ENCODE measurements at places on chromosomes 7 and 10. TPM values are rescaled to one million over a fixed set of nuclear protein-coding genes. Genes with fewer than 3 reads are reported as not detected.
A peak's percentile ranks its signal among the peaks of the same experiment; 100 is the strongest.

The C10orf67 gene
- total RNA-seq: 0.39 TPM

The TSPAN13 gene
- total RNA-seq: 8.8 TPM

The ST7 gene
- total RNA-seq: 10.8 TPM

The SPDYE1 gene
- total RNA-seq: not detected

The GCK gene
- total RNA-seq: not detected

The SEMA3D gene
- 4.7 TPM for total RNA-seq

- DNase-seq: no peak
These were observed 102.6 kb upstream of the NRBF2 start for GRCh38 chr10:63030536-63030935.

- no peak for DNase-seq
These were observed 180.8 kb downstream of the CCDC71L start for GRCh38 chr7:106480161-106480579.

- no peak for DNase-seq
These were observed 40.4 kb downstream of the CREB5 start for GRCh38 chr7:28452681-28453080.

- no peak for DNase-seq
These were observed 102.4 kb upstream of the SVIL start for GRCh38 chr10:29737074-29737593.

- no peak for DNase-seq
These were observed 36.1 kb downstream of the LRRN3 start for GRCh38 chr7:111126987-111127386.

DNA sequence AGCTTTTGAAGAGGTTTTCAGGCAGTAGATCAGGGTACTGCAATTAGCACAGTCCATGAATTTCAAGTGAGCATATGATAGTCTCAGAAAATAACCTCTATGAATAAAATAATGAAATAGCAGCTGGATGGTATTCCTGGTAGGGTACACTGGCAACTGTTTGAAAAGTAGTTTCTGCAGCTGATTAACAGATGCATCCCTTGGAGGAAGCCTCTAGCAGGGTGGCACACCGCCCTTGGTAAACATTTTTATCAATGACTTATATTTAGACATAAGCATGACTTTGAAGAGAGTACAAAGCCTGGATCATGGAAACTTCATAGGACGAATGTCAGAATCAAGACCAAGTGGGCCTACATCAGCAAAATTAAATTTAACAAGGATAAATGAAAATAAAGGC lies 26.8 kb downstream of the WNT16 start:
- no peak for DNase-seq

DNA sequence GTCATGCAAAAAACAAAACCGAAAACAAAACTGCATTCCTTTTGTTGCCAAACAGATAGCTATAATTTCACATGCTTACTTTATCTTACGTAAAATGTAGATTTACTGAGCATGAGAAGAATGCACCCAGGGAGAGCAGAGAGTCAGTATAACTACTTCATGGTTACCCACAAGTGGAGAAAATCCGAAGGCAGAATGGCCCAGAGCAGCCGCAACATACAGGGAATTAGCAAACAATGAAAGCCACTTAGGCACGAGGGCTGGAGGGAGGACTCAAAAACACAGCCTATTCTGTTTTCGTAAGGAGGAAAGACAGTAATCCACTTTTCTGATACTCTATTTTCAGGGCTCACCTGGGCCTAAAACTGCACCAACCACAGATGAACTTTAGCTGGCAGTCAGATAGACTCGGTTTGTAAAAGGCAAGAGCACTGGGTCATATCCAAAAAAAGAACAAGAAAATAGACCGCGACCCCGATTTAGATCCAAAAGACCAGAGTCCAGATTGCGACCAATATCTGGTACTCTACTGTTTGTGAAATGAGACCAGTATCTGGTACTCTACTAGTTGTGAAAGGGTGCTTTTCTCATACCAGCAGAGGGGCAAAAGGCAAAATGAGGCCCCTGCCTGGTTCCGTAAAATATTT lies 1.3 kb downstream of the ITPRIP start:
- DNase-seq: no peak

- DNase-seq: no peak
These were observed 109.6 kb upstream of the IMMP2L start for GRCh38 chr7:111671927-111672326.

GRCh38 chr7:77413128-77413527 lies 3.0 kb downstream of the GSAP start:
- DNase-seq: peak; percentile 54

- DNase-seq: peak; percentile 17
These were observed 7.0 kb upstream of the PTPRE start for GRCh38 chr10:127899766-127900387.

- DNase-seq: no peak
These were observed 138.3 kb downstream of the EXOC4 start for GRCh38 chr7:133391206-133391605.

DNA sequence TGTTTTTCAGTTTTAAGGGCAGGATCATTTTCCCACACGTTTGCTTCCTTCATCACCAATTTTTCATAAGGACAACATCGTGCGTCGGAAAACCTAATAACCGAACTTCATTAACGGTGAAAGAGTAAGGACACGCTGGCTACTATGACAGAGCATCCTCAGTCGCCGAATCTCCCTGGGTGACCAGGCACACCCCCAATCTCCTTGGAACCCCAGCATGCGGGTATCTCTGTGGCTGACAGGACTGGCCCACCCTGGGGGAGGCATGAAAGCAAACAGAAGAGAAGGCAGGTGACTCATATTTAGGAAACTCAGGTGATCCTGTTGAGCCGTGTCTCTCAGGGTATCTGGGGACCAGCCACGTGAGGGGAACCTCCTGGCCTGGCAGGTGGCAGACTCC lies 134.2 kb downstream of the DIP2C start:
- DNase-seq: no peak

DNA sequence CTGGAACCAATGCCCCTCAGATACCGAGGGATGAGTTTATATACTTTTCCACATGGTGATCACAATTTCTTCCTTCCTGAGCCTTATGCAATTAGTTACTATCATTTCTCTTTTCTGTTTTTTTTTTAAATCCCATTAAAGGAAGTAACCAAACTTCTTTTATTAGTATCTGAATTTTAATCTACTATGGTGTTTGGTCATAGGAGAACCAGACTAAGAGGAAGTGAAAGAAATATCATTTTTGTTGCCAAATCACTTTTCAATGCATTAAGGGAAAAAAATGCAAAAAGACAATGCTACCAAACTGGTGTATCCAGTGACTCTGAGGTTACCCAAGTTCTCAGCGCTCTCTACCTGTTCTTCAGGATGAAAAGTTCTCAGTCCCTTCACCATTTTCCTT lies 167.7 kb downstream of the NXPH1 start:
- DNase-seq: no peak

DNA sequence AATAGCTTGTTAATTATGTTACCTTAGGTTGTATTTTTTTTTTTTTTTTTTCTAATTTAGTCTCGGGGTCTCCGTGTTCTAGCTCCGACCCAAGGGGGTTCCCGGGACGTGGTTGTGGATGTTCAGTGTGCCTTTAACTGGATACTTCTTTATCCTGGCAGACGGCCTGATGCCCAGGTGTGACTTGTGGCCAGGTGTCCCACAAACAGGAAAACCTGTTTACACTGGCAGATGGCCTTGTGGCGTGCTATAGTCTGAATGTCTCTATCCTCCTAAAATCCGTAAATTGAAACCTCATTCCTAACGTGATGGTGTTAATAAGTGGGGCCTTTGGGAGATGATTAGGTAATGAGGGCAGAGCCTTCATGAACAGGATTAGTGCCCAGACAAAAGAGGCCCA lies 546.4 kb upstream of the C7orf33 start:
- no peak for DNase-seq

DNA sequence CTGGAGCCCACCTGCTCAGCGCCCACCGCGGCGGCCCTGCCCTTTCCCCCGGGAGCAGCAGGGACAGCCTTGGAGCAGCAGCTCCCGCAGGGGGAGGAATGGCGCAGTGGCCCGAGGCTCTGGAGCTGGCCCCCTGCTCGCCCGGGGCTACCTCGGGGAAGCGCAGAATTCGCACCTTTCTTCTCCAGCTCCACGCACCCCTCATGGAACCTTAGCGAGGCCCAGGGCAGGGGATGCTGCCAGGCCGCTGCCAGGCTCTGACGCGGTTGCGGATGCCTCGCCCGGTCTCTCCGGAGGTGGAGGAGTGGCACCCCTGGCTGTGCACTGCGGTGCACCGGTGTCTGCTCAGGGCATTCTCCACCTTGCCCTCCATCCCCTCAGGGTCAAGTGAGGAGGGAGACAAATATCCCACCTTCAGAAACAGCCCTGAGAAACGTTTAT lies 84.9 kb upstream of the MKI67 start:
- DNase-seq: no peak

- no peak for DNase-seq
These were observed 271.7 kb downstream of the TRIL start for GRCh38 chr7:28686418-28686800.

DNA sequence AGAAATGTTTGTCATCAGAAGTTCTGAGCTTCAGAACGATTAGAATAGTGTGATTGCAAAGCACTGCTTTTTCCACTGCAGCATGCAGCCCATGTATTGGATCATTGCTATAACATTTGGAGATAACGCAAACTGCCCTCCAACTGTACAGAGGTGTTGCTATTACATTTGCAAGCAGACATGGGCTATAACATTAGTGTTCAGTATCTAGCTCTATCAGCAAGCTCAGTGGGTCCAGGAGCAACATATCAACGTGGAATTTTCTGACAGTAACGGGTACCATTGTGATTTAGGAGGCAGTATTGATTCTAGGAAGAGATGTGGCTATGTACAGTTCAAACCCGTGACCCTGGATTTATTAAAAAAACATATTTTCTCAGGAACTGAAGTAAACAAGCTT lies 75.8 kb downstream of the AGMO start:
- DNase-seq: no peak

GRCh38 chr7:88217675-88218428 lies 2.0 kb downstream of the SRI start:
- no peak for DNase-seq

DNA sequence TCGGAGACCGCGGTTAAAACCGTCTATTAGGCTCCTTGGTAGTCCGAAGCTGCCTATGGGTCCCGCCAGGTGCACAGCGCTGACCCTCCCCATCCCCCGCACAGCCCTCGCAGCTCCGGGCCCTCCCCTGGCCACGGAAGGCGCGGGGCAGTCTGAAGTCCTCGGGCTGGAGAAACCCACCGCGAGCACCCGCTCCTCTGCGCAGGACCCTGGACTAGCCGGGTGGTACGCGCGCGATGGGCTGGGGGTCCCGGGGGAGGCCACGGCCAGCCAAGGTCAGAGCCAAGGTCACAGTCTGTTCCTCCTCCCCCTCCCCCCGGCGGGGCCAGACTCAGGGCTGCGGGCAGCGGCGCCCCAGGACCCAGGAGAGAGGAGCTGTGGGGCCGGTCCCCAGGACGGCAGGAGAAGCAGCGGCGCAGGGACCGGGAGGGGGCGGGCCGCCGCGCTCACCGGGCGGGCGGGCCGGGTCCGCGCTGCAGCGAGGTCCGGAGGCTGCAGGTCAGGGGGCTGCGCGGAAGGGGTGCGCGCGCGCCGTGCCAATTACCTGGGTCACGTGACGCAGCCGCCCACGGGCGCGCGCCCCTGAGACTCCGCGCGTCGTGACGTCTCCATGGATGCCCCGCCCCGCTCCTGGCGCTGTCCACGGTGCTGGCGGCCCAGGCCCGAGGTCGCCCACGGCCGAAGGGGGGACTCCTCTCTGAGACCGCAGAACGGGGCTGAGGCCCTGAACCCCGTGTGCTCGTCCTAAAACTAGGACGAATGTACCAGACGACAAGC lies at the start of gene OGDHL:
TSS of gene OGDHL (minus strand) at position 535 of the 777 bp plus-strand sequence. CDS start 3,731 bp downstream, outside the sequence.
- DNase-seq: peak; percentile 80

DNA sequence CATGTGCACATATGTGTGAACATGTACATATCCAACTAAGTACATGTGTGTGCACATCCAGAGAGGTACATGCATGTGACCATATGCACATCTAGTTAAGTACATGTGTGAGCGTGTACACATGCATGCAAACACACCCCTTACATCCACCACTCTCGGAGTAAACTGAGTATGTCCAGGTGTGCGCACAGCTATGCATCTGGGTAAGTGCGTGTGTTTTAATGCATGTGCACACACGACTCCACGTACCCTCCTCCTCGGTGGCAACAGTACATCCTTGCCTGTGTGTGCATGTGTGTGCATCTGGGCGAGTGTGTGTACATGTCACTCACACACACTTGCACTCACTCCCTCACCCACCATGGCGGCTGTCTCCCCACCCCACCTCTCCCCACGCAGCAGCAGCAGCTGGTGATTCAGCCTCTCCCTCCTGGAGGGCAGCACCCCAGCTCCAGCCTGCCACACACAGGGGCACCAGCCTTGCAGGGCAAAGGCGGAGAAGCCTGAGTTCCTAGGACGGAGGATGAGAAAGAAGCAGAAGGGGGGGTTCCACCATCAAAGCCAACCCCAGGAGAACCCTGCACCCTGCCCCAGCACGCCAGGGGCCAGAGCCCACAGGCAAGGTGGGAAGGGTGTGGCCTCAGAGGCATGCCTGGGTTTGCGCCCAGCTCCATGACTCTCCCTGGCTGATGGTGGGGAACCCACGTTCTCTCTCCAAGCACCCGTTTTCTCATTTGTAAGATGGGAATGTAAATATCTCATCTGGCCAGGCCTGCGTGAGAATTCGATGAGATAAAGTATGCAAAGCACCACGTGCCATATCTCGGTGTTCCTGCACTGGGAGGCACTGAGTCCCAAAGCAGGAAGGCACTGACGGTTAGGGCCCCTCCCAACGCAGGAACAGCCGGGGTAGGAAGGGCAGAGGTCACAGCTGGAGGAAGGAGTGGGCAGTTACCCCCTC lies 27.7 kb upstream of the DNAAF5 start:
- DNase-seq: no peak

DNA sequence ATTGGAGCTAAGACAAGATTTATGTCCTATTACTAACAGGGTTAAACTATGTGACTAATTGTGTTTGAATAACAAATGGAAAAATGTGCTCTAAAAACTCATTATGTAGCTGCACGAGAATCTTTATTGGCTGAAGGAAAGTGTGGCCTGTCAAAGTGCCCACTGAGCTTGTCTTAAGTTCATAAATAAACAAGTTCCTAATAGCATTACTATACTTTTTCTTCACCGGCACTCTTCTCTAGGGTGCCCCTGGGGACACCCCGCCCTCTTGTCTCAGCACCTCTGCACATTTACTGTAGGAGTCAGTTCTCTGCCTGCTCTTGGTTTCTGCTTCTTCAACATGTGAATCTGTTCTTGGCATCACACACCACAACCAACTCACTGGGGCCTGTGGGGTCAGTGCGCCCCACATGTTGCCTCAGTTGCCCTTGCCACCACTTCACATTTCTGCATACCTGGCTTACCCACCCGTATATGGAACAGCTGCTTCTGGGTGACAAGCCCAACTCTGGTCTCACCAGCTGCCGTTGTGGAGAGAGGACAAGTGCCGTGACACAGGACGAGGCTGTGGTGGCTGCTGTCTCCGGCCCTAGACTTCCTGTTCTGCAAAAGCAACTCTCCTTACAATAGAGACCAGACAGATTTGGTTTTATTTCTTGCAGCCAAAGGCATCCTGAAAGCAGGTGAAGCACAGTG lies 96.3 kb upstream of the DDC start:
- DNase-seq: no peak

- DNase-seq: no peak
These were observed 169.4 kb downstream of the KIAA1217 start for GRCh38 chr10:24378126-24378920.

- no peak for DNase-seq
These were observed 103.9 kb upstream of the LEP start for GRCh38 chr7:128137181-128137580.

- DNase-seq: no peak
These were observed 184.9 kb upstream of the ADCY1 start for GRCh38 chr7:45389073-45389872.

- no peak for DNase-seq
These were observed 3.5 kb downstream of the FKBP14 start for GRCh38 chr7:30022991-30023390.

- no peak for DNase-seq
These were observed 7.6 kb upstream of the GRID2IP start for GRCh38 chr7:6558837-6559236.

- DNase-seq: no peak
These were observed 41.4 kb downstream of the EXOC4 start for GRCh38 chr7:133294234-133294633.
